ENCODE measurements at places on chromosomes 3 and 15.

DNA sequence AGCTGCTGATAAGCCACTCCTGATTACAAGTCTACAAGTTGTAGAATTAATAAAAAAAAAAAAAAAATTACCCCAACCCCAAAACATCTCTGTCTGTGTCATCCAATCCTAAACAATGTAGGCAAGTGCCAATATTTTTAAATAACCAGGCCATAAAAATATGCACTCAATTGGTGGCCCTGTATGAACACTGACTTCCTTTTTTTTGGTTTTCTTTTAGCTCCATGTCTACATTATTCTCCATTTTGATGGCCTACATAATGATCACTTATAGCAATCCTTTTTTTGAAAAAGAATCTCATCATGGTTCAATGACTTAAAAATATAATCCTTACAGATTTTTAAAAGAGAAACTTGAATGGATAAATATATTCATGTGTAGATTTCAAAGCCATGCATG, 72.1 kb downstream of the FOXP1 start:
- no peak for DNase-seq

- DNase-seq: no peak
Measured at GRCh38 chr3:87733671-87734367, 325.0 kb downstream of the CGGBP1 start.

GRCh38 chr15:82928711-82929110, 23.8 kb downstream of the HOMER2 start:
- DNase-seq: no peak

DNA sequence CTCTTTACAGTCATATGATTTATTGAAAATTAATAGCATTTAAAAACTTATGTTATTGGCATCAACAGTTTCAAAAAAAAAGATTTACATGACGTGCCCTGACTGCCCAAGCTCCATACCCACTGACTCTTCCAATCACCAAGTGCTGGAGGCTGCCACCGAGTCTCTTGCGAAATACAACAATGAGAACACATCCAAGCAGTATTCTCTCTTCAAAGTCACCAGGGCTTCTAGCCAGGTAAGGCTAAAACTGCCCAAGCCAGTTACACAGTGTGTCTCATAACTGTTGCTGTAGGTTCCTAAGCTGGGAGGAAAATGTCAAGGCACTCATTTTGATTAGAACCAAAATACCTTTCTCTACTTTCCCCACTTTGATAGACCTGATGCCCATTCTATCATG, 4.5 kb downstream of the FETUB start:
- no peak for DNase-seq

- no peak for DNase-seq
Measured at GRCh38 chr15:86591994-86592735, 512.5 kb downstream of the AGBL1 start.

- no peak for DNase-seq
Measured at GRCh38 chr3:133490468-133491351, 82.8 kb upstream of the CDV3 start.

- no peak for DNase-seq
Measured at GRCh38 chr3:45994419-45995235, 997 bp downstream of the FYCO1 start.

DNA sequence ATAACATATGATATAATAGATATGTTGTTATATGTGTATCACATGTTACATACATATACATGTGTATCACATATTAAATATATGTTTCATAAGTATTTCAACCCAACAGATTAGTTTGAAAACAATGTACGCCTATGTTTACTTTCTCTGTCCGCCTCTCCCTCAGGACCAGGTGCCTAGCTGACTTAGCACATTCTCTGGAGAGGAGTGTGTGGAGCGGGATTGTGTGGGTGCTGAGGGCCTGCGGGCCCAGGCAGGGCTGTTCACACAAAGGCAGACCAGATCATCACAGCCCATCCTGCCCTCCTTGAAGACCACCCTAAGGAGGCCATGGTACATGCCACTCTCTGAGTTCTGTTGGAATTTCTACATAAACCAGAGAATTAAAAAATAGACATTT, 81.0 kb downstream of the PLXNA1 start:
- no peak for DNase-seq

DNA sequence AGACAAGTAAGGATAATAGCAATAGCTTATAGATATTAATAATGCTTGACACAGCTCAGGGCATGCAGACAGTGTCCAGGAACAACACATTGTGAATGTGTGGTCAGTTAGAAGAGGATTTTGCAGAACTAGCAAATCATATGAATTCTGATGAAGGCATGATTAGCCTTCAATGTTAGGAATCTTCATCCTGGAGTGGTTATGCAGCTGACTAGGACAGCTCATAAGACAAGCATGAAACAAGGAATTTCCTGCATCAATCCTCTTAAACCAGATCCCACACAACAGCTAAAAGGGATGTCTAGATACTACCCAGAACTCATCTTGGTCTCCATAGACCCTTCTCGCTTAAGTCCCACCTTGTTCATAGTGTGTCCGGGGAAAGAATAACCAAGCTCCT, 499.0 kb upstream of the ATP11B start:
- no peak for DNase-seq
